ENCODE measurements at places on chromosomes 12 and 14.

DNA sequence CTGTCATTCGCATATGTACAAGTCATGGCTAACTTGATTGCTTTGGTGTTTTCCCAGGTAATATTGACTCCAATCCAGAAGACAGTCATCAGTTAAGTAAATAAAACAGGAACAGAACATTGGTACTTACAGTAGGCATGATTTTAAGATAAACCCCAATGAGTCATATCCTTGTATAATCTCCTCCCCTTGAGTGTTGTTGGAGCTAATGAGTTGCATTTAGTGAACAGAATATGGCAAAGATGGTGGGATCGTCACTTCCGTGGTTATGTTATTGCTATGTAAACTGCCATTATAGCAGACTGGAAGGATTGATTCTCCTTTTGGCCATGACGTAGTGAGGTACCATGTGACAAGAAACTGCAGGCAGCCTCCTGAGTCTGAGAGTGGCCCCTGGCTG is 102.2 kb downstream of the TMX1 start:
- H3K27me3 ChIP-seq: no peaks in the 10 kb centered on the region
- H3K4me1 ChIP-seq: peaks cover 2% of the 10 kb centered on the region

GRCh38 chr12:64669270-64669842 is 59.1 kb downstream of the RASSF3 start:
- no peak overlapping the region for H3K27ac ChIP-seq
- H3K4me3 ChIP-seq: no peak overlapping the region
- H3K27me3 ChIP-seq: no peaks in the 10 kb centered on the region
- no peak for DNase-seq
- no peaks in the 10 kb centered on the region for H3K36me3 ChIP-seq
- H3K4me1 ChIP-seq: peaks cover 14% of the 10 kb centered on the region

DNA sequence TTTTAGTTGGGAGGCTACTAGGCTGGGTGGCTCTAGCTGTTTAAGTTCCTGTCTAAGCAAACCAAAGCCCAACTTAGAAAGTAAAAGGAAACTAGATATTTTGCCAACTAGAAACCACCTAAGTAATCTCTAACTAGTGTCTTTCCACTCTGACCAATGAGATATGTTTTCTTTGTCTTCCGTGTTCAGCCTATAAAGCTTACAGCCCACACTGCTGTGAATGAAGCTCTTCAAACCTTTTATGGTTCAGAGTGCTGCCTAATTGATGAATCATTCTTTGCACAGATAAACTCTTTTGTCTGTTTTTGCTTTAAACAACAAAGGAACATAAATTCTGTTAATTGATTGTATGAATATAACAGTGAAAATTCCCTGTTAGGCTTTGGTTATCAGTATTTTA is 66.1 kb downstream of the FUT8 start:
- H3K27me3 ChIP-seq: no peaks in the 10 kb centered on the region
- H3K4me1 ChIP-seq: no peaks in the 10 kb centered on the region
- peak; percentile 92 for DNase-seq

DNA sequence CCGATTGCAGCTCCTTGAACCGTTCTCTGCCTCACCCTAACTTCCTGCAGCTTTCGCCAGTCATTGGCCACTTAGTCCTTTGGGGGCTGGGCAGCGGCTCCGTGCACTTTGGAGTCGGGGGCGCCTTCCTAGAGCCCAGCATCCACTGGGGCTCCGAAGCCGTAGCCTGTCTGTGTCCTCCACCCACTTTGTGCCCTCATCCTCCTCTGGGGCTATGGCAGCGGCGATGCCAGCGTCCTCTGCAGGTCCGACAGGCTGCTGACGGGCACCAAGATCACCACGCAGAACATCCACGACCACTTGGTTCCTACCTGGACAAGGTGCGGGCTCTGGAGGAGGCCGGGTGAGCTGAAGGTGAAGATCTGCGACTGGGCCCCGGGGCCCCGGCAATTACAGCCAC is 11.8 kb upstream of the A2M start:
- H3K4me3 ChIP-seq: no peak overlapping the region
- H3K27me3 ChIP-seq: no peaks in the 10 kb centered on the region
- no peaks in the 10 kb centered on the region for H3K36me3 ChIP-seq
- no peak for DNase-seq
- no peak overlapping the region for H3K27ac ChIP-seq
- H3K4me1 ChIP-seq: no peaks in the 10 kb centered on the region

GRCh38 chr14:23538785-23539184 is 12.8 kb downstream of the ZFHX2 start:
- H3K36me3 ChIP-seq: no peaks in the 10 kb centered on the region
- H3K27ac ChIP-seq: no peak overlapping the region
- no peak for DNase-seq

- no peak overlapping the region for H3K4me3 ChIP-seq
- H3K36me3 ChIP-seq: no peaks in the 10 kb centered on the region
- no peaks in the 10 kb centered on the region for H3K4me1 ChIP-seq
- no peak overlapping the region for H3K27ac ChIP-seq
- no peak for DNase-seq
- no peaks in the 10 kb centered on the region for H3K27me3 ChIP-seq
Observed at GRCh38 chr14:93936245-93936644, 9.1 kb downstream of the FAM181A start.

Data from fibroblast of lung (primary cell).